Hepatocyte (in vitro differentiated cells): ENCODE measurements at places on chromosomes 12 and 14. TPM values are rescaled to one million over a fixed set of nuclear protein-coding genes. Genes with fewer than 3 reads are reported as not detected.
A peak's percentile ranks its signal among the peaks of the same experiment; 100 is the strongest.

DNA sequence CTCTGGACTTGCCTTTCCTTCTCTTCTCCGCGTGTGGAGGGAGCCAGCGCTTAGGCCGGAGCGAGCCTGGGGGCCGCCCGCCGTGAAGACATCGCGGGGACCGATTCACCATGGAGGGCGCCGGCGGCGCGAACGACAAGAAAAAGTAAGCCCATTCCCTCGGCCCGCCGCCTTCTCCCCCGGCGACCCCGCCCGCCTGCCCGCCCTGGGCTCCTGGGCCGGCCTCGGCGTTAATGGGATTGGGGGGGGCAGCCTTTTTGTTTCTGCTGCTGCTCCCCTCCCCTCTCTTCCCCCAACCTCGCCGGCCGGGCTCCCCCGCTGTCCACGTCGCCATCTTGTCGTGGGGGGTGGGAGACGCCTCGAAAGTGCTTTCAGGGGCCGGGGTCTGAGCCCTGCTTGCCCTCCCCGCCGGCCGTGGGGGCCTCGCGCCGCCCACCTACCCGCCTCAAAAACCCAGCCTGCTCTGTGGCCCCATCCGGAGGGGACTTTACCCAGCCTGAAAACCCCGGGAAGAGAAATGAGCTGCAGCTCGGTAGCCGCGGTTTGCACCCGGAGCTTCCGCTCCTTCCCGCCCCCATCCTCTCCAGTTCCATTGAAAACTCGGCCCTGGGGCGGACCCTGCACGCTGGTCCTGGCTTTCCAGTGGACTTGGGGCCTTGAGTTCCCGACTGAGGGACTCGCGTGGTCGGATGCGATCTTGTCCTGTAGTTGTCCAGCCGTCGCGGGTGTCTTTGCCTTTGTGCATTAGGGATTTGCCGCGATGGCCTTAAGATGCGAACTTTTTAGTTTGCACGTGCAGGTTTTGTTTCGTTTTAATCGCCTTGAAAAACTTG is 598 bp downstream of the HIF1A start:
- DNase-seq, result peak; percentile 81

DNA sequence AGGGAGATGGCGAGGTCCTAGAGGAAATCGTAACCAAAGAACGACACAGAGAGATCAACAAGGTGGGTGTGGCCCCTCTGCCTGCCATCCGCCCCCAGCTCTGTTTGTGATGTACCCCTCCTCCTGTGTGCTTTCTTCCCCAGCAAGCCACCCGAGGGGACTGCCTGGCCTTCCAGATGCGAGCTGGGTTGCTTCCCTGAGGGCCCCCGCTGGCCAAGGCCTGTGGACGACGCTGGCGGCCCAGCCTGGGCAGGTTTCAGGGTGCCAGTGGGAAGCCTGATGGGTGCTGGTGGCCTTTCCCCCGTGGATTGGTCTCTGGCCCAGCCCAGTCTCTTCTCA is 2.0 kb downstream of the ARL6IP4 start:
- DNase-seq, result no peak

Gene VPS33A
- polyA plus RNA-seq, result 23.1 and 26.5 TPM in 2 replicates

GRCh38 chr12:31705621-31706020 is 23.2 kb downstream of the AMN1 start:
- DNase-seq, result no peak

Gene TAS2R9
- not detected in 2 replicates for polyA plus RNA-seq

DNA sequence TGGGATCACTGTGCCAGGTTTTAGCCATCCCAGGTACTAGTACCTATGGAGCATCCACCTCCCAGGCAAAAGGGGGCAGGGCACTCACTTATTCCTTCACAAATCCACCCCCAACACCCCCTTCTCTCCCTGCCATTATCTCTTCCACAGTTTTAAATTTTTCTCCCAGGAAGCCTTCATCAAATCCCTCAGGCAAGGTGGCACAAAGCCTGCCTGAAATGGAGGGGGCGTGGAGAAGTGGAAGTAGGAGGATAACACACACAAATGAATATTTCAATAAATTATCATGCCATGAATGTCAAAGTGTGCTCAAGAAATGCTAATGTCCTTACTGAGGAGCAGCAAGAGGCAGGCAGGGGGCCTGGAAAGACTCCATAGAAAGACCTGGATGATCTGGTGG is 4.7 kb upstream of the CHST11 start:
- DNase-seq, result no peak

DNA sequence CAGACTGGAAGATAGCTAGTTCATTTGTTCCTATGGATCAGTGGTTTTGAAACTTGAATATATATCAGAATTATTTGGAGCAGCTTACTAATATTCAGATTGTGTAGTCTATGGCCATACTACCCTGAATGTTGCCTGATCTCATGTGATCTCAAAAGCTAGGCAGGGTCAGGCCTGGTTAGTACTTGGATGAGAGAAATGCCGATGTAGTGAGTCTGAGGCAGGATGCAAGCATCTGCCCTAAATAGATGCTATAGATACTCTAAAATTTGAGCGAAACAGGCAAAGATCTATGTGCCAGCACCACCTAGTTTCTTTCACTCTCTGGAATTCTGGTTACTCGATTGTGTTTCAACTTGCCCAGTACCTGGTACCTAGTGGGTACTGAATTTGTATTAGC is 40.9 kb downstream of the FRMD6 start:
- DNase-seq, result no peak

DNA sequence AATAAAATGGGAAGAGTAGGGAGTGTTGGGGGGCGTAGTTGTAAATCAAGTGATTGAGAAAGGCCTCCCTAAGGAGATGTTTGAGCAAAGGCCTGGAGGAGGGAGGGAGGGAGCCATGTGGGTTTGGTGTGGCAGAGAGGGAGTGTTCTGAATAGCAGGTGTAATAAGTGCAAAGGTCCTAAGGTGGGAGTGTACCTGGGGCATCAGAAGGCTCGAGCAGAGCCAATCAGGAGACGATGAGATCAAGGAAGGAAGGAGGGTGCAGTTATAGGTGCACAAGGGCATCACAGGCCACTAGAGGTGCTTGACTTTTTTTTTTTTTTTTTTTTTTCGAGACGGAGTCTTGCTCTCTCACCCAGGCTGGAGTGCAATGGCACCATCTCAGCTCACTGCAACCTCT is 77.9 kb upstream of the PLXNC1 start:
- DNase-seq, result peak; percentile 27

DNA sequence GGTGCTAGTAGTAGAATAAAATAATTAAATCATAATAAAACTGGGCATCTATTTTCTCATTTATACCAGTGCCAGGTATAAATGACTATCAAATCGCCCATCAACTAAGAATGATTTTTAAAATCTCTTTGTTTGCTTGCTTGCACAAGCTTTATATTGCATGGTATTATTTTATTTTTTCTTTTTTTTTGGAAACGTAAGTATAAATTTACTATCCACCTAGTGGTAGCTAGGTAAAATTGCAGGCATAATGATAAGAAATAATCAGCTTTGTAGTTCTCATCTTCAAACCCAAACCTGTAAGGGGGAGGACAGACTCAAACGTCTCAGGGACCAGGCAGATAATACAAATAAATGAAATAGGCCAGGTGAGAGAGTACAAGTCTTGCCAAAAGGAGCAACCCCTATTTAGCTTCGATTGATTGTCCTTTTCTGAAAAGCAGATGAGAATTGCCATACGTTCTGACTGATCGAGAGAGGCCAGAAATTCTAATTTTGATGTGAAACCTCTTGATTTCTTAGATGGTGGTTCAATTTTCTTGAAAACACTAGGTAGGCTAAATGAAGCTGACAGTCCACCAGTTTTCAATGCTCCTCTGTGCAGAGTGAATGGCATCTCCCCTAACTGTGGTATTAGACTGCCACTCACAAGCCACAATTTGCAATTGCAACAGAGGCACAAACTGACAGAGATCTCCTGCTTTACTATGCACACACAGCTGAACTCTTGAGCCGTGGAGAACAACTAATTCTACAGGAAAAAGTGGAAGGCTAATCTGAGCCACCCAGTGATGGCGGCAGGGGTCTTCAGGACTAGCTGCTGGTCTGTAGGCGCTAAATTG is 189.3 kb downstream of the DACT1 start:
- DNase-seq, result no peak

DNA sequence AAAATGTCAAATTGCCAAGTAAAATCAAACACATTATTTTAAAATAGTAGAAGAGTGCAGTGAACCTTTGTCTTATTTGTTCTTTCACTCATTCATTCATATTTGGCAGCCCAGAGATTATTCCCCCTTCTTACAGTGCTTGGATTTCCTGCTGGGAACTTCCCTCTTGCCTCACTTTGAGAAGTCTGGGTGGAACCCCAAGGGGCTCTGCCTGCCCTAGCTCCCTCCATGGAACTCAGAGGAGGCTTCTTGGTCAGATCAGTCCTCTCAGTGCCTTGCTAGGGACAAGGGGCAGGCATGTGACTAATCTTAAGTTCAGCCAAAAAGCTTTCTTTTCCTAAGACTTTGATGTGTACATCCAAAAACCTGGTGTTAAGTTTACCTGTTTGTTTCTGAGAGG is 84.7 kb upstream of the OVCH1 start:
- DNase-seq, result no peak

Gene NGB
- not detected in 2 replicates for polyA plus RNA-seq

- no peak for DNase-seq
Measured at GRCh38 chr14:58722441-58722840, 84.7 kb downstream of the DACT1 start.

DNA sequence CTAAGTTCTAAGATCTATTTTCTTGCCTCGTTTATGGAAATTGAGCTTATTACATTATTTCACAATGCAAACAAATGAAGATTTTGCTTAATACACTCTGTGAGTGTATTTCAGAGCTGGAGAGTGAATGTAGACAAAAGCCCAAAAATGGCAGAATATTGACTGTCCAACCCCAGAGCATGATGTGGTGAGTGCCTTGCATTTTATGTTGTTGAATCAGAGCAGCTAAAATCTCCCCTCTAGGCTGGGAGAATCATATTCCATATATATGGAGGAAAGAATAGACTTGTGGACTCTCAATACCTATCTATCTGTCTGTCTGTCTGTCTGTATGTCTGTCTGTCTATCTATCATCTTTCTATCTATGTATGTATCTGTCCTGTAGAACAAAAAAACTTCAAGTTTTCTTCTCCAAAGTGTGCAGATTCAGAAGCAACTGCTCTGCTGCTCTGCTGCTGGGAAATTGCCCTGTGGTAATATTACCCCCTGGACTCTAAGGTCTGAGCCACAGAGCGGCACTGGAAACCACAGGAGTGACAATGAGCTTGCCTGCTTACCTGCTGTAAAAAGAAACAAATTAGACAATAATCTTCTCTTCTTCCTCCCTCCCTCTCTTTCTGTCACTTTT is 209.4 kb upstream of the PRICKLE1 start:
- no peak for DNase-seq

GRCh38 chr12:103915306-103915705 is 14.9 kb upstream of the HSP90B1 start:
- no peak for DNase-seq

- no peak for DNase-seq
Measured at GRCh38 chr12:80862531-80862930, 75.2 kb downstream of the LIN7A start.

GRCh38 chr14:51458563-51458955 is 193.2 kb upstream of the FRMD6 start:
- DNase-seq, result no peak

DNA sequence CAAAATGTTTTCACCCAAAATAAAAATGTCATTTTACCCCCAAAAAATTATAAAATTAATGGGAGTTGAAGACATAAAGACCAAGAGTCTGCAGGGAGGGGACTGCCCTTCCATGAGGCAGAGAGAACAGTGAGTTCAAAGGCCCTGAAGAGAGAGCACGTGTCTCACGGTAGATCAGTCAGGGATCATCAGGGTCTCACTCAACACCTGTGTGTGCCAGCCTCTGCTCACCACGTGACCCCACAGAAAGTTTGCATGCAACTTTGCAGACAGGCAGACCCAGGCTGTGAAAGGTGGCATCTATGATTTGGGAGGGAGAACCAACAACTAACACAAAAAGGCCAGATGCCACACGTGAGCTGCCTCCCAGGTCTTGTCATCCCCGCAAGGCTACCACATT is 33.1 kb downstream of the CLMN start:
- DNase-seq, result no peak

- peak; percentile 40 for DNase-seq
Measured at GRCh38 chr12:82708061-82708879, 21.6 kb downstream of the TMTC2 start.

GRCh38 chr12:57224973-57225679 is 4.4 kb upstream of the SHMT2 start:
- peak; percentile 72 for DNase-seq

- no peak for DNase-seq
Measured at GRCh38 chr14:99257122-99257672, 14.8 kb downstream of the BCL11B start.

DNA sequence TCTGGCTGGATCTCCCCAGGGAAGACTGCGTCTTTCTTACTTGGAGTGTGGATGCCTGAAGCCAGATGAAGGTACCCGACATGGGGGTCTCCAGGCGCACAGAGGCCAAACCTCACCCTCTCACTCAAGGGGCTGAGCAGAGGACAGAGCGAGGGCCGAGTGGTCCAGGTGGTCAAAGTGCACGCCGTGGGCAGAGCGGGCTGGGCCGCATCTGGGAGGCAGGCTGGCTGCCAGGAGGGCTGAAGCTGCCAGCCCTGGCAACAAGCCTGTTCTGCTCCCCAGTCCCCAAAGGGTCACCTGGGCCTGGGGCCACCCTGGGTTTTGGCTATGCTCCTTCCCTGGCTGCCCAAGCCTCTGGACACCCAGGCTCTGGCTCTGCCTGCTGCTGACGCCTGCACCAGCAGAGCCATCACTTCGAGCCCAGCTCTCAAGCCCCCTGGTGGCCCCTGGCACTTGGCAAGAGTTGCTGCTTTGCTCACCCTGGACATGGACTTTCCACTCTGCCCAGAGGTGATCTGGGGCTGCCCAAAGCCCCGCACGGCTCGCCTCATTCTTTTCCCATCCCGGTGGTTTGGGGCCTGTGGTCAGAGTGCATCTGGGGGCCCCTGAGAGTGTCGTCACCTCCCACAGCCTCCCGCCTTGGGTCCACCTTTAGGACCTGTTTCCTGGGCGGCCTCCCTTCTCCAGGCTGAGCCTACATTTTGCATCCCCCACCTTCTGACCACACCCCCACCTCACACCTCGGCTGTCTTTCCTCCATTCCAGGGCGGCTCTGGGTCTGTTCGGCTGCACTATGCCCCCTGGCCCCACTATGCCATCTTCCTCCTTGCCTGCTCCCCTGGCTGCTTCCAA is 2.8 kb downstream of the ADSS1 start:
- DNase-seq, result no peak

GRCh38 chr12:48198672-48198971 is 4.5 kb downstream of the OR10AD1 start:
- no peak for DNase-seq

Gene PCNX1
- 6.9 and 10.0 TPM in 2 replicates for polyA plus RNA-seq

Gene PRPH
- 1.3 and 1.7 TPM in 2 replicates for polyA plus RNA-seq

Gene ZDHHC22
- polyA plus RNA-seq, result not detected in 2 replicates

DNA sequence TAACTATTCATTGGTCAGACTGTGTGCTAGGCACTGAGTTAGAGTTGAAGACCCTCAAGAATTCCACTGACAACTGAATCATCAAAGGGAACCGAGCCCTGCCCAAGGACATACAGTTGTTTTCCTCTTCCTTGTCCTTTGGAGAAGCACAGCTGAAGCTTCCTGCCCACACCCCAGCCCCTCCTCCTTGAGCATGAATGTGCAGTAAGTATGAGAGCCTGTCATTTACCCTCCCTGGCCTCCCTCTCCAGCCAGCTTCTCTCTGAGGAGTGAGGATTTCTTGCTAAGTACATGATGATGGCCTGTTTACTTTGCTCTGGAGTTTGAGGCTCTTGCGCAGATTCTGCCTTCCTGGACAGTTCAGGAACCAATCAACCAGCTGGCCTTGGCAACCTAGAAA is 235.2 kb downstream of the CACNA1C start:
- peak; percentile 77 for DNase-seq

- no peak for DNase-seq
Measured at GRCh38 chr12:94717108-94717507, 66.8 kb upstream of the TMCC3 start.

Gene CLBA1
- polyA plus RNA-seq, result 5.1 and 9.3 TPM in 2 replicates
